ENCODE measurements at places on chromosomes 3 and 15. TPM values are rescaled to one million over a fixed set of nuclear protein-coding genes. Genes with fewer than 3 reads are reported as not detected.

DNA sequence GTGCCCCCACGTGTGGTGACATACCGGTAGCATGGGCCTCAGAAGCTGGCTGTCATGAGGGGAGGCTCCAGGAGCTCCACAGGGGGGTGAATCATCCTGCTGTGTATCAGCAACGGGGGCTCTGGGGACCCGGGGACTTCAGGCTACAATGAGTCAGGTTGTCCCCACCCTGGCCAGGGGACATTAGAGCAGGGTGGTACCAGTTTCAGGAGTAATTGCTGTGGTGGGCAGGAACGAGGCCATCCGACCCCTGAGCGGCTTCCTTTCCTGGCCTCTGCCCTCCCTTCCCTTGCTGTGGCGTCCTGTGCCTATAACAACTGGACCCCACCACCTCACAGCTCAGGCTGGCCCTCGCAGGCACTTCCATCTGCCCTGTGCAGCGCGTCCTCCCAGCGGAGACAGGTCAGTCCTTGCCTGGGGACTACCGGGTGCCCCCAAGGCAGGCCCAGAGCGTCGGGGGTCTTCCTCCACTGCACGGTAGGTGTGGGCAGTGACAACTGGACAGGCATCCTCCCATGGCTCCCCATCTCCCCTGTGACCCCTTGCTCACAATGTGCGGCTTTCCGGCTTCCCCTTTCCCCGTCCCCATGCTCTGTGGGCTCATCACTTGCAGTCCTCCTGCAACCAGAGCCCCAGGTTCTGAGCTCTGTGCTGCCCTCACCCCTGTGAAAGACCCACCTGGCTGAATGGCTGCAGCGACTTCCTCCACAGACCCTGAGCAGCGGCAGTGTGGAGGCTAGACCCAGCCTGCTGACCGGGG lies 57.0 kb downstream of the KLF15 start:
- no peak for DNase-seq

DNA sequence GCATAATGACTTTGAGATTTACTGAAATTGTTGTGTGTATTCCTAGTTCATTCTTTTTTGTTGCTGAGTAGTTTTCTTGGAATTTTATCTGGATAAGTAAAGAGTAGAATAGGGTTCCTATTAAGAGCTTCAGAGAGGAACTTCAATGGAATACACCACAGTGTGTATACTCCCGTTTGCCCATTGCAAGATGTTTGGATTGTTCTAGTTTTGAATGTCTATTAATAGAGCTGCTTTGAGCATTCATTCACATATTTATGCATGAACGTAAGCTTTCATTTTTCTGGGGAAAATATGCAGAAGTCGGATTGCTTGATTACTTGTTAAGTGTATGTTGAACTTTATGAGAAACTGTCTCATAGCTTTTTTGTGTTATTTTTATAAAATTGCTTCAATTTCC lies 580.5 kb downstream of the OTOL1 start:
- DNase-seq = no peak

GRCh38 chr3:63911509-63911872 lies 692 bp downstream of the SCAANT1 start:
- DNase-seq = no peak

- peak; percentile 51 for DNase-seq
These were observed 349.7 kb downstream of the TUSC7 start for GRCh38 chr3:117059067-117059955.

DNA sequence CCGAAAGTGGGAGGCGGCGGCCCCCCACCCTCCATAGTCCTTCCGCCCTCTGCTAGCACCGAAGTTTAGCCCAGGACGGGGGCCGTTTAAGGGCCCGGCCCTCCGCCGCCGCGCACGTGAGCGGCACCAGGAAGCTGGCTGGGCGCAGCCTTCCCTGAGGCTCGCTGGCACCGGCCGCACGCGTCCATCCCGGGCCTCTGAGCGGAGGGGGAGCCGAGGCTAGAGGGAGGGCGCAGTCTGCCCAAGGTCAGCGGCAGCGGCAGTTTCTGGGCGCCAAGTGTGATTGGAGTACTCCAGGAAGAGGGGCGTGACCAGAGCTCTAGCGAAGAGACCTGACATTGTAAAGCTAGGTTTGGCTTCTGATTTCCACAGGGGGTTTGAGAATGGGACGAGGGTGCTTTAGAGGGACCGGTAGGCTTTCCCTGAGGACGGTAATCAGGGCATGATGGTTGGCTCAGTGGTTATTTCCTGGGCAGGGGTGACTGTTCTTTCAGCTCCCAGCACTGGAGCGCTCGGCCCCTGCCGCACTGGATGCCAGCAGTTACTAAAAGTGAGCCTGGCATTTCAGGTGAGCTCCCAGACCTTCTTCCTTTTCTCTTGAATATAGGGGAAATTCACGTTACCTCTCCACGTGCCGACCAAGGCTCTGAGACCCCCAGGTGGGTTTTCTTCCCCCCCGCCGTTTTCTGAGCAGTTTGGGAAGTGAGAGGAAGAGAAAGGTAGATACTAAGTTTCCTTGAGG lies 853 bp downstream of the TEX264 start:
- DNase-seq = peak; percentile 85

DNA sequence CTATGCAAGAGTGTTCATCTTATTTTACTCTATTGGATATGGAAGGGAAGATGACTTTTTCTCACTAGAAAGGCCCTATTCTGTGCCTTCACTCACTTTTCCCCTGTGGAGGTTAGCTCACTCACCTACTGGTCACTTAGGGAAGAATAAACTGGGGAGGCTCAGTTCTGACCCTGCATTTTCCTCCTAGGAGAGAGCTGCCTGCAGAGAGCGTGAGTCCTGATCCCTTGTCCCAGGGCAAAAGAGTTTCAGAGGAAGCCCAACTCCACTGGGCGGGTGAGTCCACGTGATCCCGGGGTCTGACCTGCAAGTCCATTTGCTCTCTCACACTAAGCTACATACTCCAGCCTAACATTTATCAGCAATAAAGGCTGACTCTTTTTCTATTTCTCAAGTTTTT lies 8.4 kb downstream of the MORC1 start:
- DNase-seq = no peak

GRCh38 chr3:95277613-95278012 lies 1214.8 kb downstream of the NSUN3 start:
- DNase-seq = peak; percentile 4

GRCh38 chr15:68321229-68321628 lies 43.7 kb downstream of the FEM1B start:
- DNase-seq = no peak

DNA sequence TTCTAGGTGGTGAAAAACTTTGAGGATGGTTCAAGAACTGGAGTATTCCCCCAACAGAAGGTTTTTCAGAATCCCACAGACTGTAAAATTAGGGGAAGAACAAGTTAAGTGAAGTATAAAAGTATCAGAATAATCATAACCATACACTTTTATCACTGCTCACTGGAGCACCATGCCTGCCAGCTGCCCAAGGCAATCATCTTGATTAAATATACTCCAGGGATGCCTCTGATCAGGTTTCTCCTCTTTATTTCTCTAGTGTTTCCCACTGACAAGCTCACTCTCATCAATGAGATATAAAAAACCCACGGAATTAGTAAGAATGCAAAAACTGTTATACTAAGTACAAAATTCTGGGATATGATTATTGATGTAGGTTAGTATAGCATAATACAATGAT lies 108.0 kb downstream of the STAG1 start:
- DNase-seq = no peak

- peak; percentile 43 for DNase-seq
These were observed 67.9 kb downstream of the ULK4 start for GRCh38 chr3:41893977-41894376.

- no peak for DNase-seq
These were observed 13.0 kb upstream of the SEC62 start for GRCh38 chr3:169953462-169954141.

DNA sequence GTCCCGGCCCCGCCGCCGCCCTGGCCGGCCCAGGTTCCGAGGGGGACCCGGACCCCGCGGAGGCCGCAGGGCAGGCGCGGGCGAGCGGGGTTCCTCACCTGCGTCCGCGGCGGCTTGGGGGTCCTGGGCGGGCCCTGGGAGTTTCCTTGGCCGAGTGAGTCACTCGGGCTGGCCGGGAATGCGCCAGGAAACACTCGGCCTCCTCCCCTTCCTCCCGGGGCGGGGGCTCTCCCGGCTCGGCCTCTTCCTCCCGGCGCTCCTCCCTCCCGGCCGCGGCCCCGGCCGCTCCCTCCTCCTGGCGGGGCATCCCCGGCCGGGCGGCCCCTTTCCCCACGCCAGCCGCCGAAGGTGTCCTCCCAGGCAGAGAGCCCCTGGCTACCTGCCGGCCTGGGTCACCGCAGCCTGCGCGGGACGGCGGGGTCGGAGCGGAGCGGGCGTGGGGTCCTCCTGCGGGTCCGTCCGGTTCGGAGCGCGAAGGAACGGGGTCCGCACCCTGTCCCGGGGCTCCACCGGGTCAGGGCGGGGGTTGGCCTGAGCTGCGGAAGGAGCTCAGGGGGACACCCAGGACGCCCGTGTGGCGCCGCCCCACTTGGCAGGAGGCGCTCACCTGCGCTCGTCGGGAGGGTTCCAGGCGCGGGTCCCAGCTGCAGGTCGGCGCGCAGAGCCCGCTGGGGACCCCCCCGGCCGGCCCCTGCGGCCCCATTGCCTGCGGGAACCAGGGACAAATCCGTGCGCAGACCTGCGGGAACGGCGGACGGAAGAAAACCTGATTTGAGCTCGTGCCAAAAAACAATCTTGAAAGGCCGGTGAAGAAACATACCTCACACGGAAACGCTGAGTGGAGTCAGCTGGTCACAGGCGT lies at the start of gene CYFIP1:
TSS of gene CYFIP1 (minus strand) at position 180 of the 862 bp plus-strand sequence. CDS start 33,083 bp downstream, outside the sequence.
- peak; percentile 82 for DNase-seq

DNA sequence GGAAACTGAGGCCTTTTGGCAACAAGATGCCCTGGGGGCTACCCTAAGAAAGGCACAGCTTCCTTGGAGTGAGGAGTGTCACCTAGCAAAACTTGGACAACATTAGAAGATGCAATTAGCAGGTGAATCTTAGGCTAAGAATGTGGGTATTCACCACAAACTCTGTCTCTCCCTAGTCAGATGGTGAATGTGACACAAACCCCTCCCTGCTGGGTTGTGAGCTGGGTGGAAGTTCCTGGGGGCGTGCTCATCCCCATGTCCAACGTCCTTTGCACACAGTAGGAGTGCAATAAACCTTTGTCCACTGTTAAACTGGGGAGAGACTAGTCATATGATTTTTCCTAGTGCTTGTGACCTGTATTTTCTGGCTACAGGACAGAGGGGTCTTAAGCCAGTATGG lies 67.1 kb upstream of the SH3GL3 start:
- no peak for DNase-seq

DNA sequence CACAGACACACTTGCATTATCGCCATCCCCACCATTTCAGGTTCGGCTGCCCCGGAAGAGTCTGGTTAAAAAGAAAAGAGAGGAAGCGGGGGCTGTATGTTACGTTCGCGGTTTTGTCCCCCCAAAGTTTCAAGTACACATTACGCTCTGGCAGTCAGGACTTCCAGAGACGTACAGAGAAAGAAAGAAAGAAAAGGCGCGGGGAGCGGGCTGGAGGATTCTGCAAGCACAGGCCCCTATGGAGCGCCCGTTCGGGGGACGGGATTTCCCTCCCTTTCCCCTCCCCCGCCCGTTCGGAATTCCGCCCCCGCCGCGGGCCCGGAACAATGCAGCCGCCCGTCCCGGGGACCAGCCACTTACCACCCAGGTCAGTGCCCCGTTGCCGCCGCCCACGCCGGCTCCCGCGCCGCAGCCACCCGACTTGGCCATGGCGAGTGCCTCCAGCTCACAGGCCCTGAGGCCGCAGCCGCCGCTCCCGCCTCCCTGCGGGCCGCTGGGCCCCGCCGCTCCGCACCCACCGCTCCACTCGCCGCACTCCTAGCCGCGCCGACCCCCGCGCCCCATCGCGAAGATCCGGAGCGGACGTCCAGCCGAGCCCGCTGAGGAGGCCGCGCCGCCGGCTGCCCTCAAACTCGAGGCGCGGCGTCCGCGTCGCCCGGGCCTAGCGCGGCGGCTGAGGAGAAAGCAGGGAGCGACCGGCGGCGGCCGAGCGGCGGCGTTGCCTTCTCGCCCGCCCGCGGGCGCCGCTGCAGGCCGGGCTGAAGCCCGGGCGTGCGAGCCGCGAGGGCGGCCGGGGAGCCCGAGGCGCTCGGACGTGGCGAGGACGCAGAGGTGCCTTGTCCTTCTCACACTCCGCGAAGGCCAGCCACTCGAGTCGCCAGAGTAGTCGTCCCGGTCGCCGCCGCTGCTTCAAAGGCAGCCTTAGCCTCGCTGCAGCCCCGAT lies 567 bp downstream of the TOP2B start:
- peak; percentile 47 for DNase-seq

GRCh38 chr15:95635666-95636065 lies 694.8 kb upstream of the NR2F2 start:
- no peak for DNase-seq

GRCh38 chr3:11185144-11185543 lies 30.9 kb downstream of the HRH1 start:
- no peak for DNase-seq

GRCh38 chr3:158738653-158739052 lies 6.4 kb upstream of the RARRES1 start:
- no peak for DNase-seq

Gene KIF23
- 13.0 TPM for polyA plus RNA-seq

Gene AMIGO3
- 2.7 TPM for polyA plus RNA-seq

Gene OCA2
- 3.9 TPM for polyA plus RNA-seq

Gene SLCO2A1
- 6.6 TPM for polyA plus RNA-seq

Gene MPI
- 56.8 TPM for polyA plus RNA-seq

Gene NR2E3
- 3.1 TPM for polyA plus RNA-seq

Gene PSTPIP1
- polyA plus RNA-seq = 6.6 TPM

Data from muscle of back (tissue), 13 donors.